ENCODE measurements at places on chromosomes 12 and 14. TPM values are rescaled to one million over a fixed set of nuclear protein-coding genes. Genes with fewer than 3 reads are reported as not detected.

DNA sequence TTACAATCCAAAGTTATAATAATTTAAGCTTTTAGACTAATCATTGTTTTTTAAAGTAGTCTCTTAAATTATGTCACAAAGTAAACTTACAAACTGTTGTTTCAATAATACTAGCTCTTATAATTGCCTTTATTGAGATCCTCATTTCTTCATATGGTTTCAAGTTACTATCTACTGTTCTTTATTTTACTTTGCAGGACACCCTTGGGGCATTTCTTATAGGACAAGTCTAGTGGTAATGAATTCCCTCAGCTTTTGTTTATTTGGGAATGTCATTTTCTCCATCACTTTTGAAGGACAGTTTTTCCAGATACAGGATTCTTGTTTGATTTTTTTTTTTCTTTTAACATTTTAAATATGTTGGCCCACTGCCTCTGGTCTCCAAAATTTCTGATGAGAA, 8.1 kb upstream of the ZFP36L1 start:
- DNase-seq, result no peak
- H3K27me3 ChIP-seq, result no peaks in the 10 kb centered on the region
- peaks cover 18% of the 10 kb centered on the region for H3K36me3 ChIP-seq
- peaks cover 26% of the 10 kb centered on the region for H3K4me1 ChIP-seq

DNA sequence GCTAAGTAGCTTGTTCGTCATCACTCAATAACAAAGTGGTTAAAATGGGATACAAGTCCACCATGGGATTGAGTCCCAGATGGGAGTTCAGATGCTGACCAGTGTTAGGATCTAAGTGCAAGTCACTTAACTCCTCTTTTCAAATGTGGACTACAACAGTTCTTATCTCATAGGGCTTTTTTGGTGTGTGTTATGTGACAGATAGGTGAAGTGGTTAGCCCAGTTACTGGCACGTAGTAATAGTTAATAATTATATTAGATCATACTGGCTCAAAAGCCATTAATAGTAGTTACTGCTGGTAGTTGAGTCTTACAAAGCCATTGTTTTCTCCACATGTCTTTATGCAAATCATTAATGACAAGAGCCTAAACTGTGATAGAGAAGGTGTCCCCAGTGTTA, 73.2 kb downstream of the RCOR1 start:
- no peak for DNase-seq
- H3K27ac ChIP-seq, result no peak overlapping the region
- H3K36me3 ChIP-seq, result peaks cover 2% of the 10 kb centered on the region
- no peaks in the 10 kb centered on the region for H3K27me3 ChIP-seq
- H3K4me3 ChIP-seq, result no peak overlapping the region
- peaks cover 8% of the 10 kb centered on the region for H3K4me1 ChIP-seq

- DNase-seq, result no peak
- peaks cover 14% of the 10 kb centered on the region for H3K4me1 ChIP-seq
- peaks cover 2% of the 10 kb centered on the region for H3K36me3 ChIP-seq
- H3K4me3 ChIP-seq, result no peak overlapping the region
Observed at GRCh38 chr12:65155784-65156183, 13.6 kb upstream of the LEMD3 start.

DNA sequence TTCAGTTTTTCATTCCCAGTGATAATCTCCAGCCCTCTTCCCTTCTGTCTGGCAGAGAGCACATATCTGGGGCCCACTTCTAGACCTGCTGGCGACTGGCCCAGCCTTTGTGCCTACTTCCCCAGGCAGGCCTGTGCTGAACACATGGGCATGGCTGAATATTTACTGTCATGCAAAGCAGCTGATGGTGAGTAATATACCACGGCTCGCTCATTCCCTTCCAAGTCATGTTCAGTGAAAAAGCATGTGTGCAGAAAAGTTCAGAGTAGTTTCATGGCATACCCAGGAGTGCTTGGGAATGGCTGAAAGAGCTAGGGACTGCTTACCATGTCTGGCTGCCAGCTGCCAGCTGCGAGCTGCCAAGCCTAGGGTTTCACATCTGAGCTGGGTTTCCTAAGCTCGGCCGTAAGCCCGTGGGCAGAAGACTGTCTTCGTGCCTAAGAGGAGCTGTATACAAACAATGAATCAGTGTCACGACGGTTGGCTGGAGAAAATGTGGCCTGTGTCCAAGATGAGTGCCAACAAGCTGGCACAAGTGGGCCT, 179.9 kb upstream of the PELI2 start:
- H3K4me3 ChIP-seq, result no peak overlapping the region
- DNase-seq, result no peak
- H3K4me1 ChIP-seq, result no peaks in the 10 kb centered on the region

DNA sequence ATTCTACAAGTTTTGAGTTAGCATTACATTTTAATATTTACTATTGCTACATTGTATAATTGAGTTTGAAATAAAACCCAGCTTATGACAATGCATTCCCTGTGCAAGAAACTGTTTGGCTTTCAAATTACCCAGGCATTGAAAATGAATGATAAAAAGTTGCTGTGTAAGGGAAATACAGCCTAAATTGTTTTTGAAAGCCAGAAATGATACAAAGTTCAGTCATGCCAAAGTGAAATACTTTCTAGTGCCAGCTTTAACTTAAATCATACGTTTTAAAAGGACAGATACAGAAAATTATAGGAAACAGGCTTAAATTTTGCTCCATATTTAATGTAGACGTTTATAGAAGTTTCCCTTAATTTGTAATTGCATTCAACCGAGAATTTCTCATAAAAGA, 2.8 kb downstream of the MGAT2 start:
- peak overlapping the region; percentile 96 for H3K4me3 ChIP-seq
- H3K27ac ChIP-seq, result peak overlapping the region; percentile 37
- peaks cover 37% of the 10 kb centered on the region for H3K4me1 ChIP-seq
- no peak for DNase-seq
- no peaks in the 10 kb centered on the region for H3K27me3 ChIP-seq

DNA sequence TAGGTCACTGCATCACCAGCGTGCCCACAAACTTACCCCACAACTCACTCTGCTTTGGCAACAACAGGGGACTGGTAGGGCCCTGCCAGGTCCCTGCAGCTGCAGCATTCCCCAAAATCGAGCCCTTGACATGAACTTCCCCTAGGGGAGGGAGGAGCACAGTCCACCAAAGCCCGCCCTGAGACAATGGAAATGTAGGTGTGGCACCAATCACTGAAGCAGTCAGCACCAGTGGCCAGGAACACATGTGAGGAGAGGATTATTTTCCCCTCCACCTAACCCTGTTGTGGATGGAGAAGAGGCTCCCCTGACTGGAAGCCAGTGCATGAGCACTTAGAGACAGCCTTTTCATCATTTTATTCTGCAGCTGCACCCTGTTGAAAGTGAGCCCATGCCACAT, 573.8 kb downstream of the SOX5 start:
- no peaks in the 10 kb centered on the region for H3K27me3 ChIP-seq
- H3K4me1 ChIP-seq, result no peaks in the 10 kb centered on the region
- H3K4me3 ChIP-seq, result no peak overlapping the region
- DNase-seq, result no peak

GRCh38 chr12:21472197-21472823, 29.1 kb downstream of the RECQL start:
- no peaks in the 10 kb centered on the region for H3K27me3 ChIP-seq
- H3K27ac ChIP-seq, result no peak overlapping the region
- H3K36me3 ChIP-seq, result peaks cover 59% of the 10 kb centered on the region
- H3K4me1 ChIP-seq, result peaks cover 14% of the 10 kb centered on the region
- H3K4me3 ChIP-seq, result no peak overlapping the region
- no peak for DNase-seq

- H3K4me1 ChIP-seq, result peaks cover 5% of the 10 kb centered on the region
- H3K4me3 ChIP-seq, result no peak overlapping the region
- no peak overlapping the region for H3K27ac ChIP-seq
- DNase-seq, result peak; percentile 87
- peaks cover 11% of the 10 kb centered on the region for H3K27me3 ChIP-seq
Observed at GRCh38 chr14:88189417-88190191, 133.5 kb downstream of the KCNK10 start.

DNA sequence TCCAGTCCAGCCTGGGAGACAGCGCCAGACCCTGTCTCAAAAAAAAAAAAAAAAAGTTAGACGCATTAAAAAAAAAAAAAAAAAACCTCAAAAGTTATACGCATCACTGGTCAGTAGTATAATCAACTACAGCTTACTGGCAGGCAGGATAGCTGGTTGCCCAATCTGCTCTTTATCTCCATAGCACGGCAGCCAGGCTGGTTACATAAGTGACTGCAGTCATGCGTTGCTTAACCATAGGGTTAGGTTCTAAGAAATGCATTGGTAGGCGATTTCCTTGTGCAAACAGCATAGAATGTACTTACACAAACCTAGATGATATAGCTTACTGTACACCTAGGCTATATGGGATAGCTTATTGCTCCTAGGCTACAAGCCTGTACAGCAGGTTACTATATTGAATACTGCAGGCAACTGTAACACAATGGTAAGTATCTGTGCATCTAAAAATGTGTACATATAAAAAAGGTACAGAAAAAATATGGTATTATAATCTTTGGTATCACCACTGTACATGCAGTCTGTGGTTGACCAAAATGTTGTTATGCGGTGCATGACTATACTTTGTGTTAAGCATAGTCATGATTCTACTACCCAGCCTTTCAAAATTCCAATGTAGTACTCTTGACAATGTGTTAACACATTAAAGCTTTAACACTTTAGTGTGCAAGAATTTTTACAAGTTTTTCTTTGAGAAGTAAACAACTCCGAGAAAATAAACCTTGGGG, 8.1 kb downstream of the L2HGDH start:
- no peak for DNase-seq
- no peak overlapping the region for H3K27ac ChIP-seq
- H3K4me3 ChIP-seq, result no peak overlapping the region
- peaks cover 12% of the 10 kb centered on the region for H3K4me1 ChIP-seq
- peaks cover 25% of the 10 kb centered on the region for H3K36me3 ChIP-seq
- no peaks in the 10 kb centered on the region for H3K27me3 ChIP-seq

Gene THAP2
- 5.7 TPM for total RNA-seq

DNA sequence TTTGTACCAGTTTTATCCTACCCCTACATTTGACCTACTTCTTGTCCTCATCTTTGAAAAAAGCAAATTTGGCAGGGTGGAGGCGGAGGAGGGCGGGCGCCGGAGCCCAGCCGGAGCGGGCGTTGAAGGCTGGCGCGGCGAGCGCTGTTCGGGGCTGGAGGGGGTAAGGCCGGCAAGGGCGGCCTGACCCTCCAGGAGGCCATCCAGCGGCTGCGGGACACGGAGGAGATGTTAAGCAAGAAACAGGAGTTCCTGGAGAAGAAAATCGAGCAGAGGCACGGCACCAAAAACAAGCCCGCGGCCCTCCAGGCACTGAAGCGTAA, 27.2 kb downstream of the FBXO34 start:
- H3K27ac ChIP-seq, result no peak overlapping the region
- DNase-seq, result no peak
- no peaks in the 10 kb centered on the region for H3K27me3 ChIP-seq
- peaks cover 55% of the 10 kb centered on the region for H3K4me1 ChIP-seq
- H3K36me3 ChIP-seq, result peaks cover 26% of the 10 kb centered on the region
- H3K4me3 ChIP-seq, result peak overlapping the region; percentile 16

Gene TAS2R10
- 0.26 TPM for total RNA-seq

- H3K36me3 ChIP-seq, result peaks cover 36% of the 10 kb centered on the region
- DNase-seq, result no peak
- no peak overlapping the region for H3K4me3 ChIP-seq
- H3K4me1 ChIP-seq, result peaks cover 2% of the 10 kb centered on the region
- no peak overlapping the region for H3K27ac ChIP-seq
Observed at GRCh38 chr14:64114166-64114565, 180.0 kb downstream of the ESR2 start.

Gene ACSS3
- total RNA-seq, result not detected

- peaks cover 13% of the 10 kb centered on the region for H3K36me3 ChIP-seq
- H3K27me3 ChIP-seq, result no peaks in the 10 kb centered on the region
- peaks cover 19% of the 10 kb centered on the region for H3K4me1 ChIP-seq
- no peak for DNase-seq
- no peak overlapping the region for H3K27ac ChIP-seq
Observed at GRCh38 chr14:68894123-68894522, 85.0 kb downstream of the ACTN1 start.

DNA sequence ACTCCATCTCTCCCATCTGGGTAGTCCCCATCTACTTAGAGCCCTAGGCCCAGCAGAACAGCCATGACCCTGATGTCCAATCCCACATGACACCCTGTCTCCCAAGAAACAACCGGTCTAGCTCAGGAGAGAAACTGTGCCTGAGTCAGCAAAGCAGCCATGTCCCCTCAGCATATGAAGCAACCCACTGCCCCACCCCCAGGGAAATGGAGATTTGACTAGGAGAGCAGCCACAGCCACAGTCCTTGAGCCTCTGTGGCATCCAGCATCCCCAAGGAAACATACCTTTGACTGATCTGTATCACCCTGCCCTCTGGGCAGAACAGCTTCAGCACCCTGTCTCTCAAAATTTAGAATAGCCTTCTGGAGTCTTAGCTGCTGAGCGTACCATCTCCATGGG, 641.9 kb upstream of the FBXO33 start:
- H3K36me3 ChIP-seq, result no peaks in the 10 kb centered on the region
- H3K27ac ChIP-seq, result no peak overlapping the region
- no peak for DNase-seq

GRCh38 chr14:87996291-87996592, 3.3 kb upstream of the GALC start:
- no peak overlapping the region for H3K4me3 ChIP-seq
- H3K27me3 ChIP-seq, result peaks cover 1% of the 10 kb centered on the region
- H3K4me1 ChIP-seq, result peaks cover 45% of the 10 kb centered on the region
- no peak overlapping the region for H3K27ac ChIP-seq

DNA sequence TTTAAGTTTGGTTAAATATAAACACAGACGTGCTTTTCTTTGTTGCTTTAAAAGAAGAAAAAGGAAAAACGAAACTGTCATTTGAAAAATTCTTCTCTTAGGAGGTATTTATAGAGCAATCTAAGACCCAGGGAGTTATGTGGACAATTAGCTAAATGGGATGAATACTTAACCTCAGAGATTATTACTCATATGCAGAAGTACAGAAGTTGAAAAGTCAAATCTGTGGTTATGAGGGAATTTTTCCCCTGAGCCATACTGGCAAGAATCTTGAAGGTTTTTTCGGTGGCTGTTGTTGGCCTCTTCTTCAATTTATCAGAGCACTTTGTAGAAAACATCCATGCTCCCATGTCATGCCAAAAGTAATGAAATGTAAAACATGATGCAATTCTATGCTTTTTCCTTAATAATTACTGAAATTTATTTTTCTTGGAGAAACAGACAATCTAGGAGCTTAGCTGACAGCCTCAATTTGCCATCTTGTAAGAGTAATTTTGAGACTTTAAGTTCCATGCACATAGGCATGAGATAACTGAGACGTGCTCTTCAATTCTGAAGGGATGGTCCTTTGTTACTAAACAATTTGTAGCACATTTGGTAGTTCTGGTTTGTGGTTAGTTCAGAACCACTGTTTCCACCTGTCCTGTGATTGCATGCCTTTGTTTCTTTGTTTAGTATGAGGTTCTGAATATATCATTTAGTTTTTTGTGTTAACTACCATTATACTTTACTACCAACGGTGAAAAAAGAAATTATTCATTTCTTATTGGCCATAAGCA, 126.6 kb downstream of the BCAT1 start:
- peaks cover 29% of the 10 kb centered on the region for H3K36me3 ChIP-seq
- H3K27me3 ChIP-seq, result no peaks in the 10 kb centered on the region
- peaks cover 24% of the 10 kb centered on the region for H3K4me1 ChIP-seq
- no peak for DNase-seq

DNA sequence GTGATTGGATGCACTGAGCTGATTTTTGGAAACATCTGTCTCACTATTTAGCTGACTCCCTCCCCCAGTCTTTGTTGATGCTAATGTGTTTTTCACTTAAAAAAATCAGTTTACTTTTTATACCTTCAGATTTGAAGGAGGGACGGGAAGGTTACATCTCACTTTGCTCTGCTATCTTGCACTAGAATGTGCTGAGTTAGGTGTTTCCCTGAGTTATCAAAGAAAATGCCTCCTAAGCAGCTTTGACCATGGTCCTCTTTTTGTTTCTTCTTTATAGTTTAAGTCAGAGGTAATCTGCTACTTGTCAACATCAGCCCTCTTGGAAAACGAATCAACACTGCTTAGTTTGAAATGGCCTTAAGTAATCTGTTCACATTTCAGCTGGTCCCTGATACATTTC, 222.0 kb downstream of the TMEM132D start:
- H3K27me3 ChIP-seq, result no peaks in the 10 kb centered on the region
- no peaks in the 10 kb centered on the region for H3K36me3 ChIP-seq
- H3K4me3 ChIP-seq, result no peak overlapping the region
